ENCODE measurements at places on chromosomes 1 and 21. TPM values are rescaled to one million over a fixed set of nuclear protein-coding genes. Genes with fewer than 3 reads are reported as not detected.
A peak's percentile ranks its signal among the peaks of the same experiment; 100 is the strongest.

Gene C8B
- total RNA-seq = 288 TPM

GRCh38 chr1:33127001-33127823 is 46.3 kb downstream of the AZIN2 start:
- DNase-seq = peak; percentile 100

- DNase-seq = no peak
Observed at GRCh38 chr1:178120088-178120487, 26.2 kb downstream of the RASAL2 start.

- peak; percentile 56 for DNase-seq
Observed at GRCh38 chr1:167722152-167722869, 529 bp downstream of the MPZL1 start.

Gene GNB1
- total RNA-seq = 97.3 TPM

DNA sequence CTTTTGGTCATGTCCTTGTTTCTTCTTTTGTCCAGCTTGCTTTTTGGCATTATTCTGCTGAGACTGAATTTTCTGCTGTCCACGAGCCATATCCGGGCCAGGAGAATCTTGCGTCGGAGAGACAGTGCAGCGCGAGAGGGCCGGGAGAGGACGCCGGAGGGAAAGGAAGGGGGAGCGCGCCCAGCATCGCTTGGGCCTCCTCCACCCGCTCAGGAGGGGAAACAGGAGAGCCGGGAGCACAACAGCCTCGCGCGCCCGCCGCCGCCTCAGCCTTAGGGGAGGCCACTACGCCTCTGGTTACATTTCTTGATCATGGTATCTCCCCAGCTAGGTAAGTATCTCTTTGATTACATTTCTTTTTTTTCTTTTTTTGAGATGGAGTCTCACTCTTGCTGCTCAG is 7.4 kb upstream of the DEGS1 start:
- DNase-seq = peak; percentile 45

DNA sequence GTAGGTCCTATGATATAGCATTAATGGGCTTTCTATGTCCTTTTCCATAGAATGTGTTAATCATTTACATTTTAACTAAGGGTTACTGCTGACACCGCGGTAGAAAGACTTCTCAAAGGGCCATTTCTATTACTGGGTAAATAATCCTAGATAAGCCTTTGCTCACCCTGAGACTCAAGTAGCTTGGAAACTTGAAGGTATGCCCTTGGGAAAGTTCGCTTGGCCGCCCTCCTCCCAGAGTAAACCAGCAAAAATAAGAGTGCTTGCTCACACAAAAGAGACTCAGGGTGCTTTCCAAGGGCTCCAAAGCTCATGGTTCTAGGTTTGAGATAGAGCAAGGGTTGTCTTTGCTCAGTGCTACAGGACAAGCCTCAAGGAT is 85.8 kb upstream of the TMPRSS2 start:
- DNase-seq = peak; percentile 19

Gene KLHDC8A
- not detected for total RNA-seq

DNA sequence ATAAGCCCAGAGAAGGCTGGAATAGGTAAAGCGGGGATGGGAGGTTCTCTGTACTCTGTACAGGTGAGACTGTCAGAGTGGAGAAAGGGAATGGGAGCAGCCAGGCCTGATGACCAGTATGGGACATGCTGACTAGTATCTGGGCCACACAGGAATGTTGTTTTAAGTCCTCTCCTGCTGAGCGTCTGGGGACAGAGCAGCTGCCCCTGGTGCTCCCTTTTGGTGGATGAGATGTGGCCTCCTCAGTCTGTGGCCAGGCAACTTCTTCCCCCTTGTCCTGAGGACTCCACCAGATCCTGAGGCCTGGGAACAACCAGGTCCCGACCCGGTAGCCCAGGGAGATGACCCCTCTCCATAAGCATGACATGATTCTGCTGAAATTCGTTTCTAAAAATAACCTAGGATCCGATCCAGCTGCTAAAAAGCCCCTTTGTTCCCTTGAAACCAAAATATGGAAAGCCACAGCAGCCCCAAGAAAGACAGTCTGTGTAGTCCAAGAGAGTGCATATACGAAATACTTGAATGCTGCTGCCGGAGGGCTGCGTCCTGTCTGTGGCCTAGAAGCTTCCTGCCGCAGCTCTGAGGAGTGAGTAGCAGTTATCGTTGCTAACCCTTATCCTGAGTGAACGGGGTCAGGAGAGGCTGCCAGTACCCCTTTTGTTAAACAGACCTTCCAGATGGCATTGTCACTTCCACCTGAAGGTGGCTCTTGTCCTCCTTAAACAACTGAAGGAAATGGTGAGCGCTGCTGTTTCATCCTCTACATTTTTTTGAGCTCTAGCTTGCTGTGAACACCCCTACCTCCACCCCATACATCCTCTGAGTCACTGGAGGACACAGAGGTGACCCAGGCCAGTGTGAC is 47.1 kb downstream of the ATP2B4 start:
- no peak for DNase-seq

DNA sequence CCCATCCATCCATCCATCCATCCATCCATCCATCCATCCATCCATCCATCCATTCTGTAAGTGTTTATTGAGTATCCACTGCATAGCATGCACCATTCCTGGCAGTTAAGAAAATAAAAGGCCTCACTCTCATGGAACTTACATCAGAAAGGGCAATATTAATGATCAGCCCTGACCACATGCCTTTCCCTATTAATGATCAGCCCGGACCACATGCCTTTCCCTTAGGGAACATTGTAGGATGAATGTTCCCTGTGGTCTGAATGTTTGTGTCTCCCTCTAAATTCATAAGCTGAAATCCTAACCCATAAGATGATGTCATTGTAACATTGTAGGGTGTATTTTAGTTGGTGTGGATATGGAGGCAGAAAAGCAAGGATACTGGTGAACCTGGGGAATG is 365.8 kb downstream of the KIF26B start:
- no peak for DNase-seq

GRCh38 chr1:166273618-166274017 is 106.8 kb upstream of the FAM78B start:
- DNase-seq = no peak

DNA sequence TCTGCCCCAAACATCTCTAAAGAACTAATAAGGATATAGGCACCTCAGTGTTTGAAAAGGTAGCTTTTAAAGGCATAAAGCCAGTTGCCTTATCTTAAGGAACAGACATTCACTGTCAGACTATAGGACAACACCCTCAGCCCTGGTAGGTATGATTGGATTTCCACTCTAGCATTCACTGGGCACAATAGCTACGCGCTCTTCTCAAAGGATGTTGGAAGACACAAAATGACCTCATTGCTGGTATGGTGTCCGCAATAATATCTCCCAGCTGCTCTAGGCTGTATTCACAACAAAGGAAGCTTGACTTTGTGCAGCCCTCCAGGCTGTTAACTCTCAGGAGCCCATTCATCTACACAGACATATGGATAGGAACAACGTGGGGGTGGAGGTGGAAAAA is 119.4 kb upstream of the CXADR start:
- DNase-seq = no peak

DNA sequence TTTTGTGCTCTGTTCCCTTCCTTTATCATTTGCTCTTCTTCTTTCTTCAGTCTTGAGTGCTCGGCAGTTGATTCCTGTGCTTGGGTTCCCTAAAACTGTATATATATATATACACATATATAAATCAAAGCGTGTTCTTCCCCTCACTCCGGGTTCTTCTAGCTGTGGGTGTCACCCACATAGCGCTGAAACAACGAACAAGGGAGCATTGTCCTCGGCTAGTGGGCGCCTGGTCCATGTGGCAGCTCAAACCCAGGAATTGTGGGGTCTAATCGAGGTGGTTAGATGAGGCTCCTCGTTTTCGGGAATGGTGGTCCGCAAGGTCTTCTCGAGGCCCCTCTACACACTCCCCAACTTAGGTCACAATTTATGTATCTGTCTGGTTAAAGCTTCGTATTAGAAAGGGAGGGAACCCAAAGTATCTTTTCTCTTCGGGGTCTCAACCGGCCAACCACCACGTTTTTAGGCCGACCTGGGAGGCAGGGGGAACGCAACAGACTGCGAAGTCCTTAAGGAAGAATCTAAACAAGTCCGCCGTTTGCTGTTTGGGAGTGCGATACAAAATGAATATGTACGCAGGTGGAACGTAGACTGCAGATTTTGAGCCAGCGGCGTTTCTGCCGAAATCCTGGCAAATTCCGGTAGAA is 504 bp upstream of the SDHC start:
- no peak for DNase-seq

Gene DPYD
- 43.3 TPM for total RNA-seq

DNA sequence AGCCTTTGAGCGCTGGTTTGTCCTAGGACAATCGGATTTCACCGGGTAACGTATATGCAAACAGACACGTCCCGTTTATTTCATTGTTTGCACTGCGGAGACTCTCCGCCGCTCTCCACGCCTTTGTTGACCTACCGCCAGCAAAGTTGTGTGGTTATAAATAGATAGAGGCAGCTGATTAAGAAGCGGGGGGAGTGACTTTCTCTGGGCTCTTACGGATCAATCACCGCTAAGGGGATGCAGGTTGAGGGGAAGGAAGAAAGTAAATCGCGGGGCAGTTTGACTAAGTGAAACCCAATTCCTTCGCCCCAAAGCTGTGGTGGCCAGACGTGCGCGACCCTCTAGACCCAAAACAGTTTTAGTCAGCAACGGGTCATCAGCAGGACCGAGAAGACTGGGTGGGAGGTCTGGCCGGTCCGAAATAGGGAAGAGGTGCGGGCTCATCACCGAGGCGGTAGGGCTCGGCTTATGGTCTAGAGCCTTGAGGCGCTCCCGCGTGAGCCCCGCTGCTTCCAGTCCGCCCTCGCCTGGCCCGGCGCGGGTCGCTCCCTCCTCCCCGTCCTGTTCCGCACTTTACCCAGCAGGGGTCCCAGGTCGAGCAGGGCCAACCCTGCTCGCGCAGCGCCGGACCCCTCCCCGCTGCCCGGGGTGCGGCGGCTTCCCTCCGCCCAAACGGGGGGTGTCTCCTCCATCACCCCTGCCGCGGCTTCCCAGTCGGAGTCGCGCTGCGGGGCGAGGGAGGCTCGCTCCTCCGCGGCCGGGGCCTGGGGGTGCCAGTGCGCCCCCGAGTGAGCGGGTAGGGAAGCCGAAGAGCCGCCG is 120.8 kb upstream of the RRP15 start:
- no peak for DNase-seq

Gene KCNT2
- 4.1 TPM for total RNA-seq

GRCh38 chr1:28966617-28967016 is 52.2 kb downstream of the EPB41 start:
- peak; percentile 50 for DNase-seq

- no peak for DNase-seq
Observed at GRCh38 chr1:76006234-76006633, 68.3 kb upstream of the ST6GALNAC3 start.

DNA sequence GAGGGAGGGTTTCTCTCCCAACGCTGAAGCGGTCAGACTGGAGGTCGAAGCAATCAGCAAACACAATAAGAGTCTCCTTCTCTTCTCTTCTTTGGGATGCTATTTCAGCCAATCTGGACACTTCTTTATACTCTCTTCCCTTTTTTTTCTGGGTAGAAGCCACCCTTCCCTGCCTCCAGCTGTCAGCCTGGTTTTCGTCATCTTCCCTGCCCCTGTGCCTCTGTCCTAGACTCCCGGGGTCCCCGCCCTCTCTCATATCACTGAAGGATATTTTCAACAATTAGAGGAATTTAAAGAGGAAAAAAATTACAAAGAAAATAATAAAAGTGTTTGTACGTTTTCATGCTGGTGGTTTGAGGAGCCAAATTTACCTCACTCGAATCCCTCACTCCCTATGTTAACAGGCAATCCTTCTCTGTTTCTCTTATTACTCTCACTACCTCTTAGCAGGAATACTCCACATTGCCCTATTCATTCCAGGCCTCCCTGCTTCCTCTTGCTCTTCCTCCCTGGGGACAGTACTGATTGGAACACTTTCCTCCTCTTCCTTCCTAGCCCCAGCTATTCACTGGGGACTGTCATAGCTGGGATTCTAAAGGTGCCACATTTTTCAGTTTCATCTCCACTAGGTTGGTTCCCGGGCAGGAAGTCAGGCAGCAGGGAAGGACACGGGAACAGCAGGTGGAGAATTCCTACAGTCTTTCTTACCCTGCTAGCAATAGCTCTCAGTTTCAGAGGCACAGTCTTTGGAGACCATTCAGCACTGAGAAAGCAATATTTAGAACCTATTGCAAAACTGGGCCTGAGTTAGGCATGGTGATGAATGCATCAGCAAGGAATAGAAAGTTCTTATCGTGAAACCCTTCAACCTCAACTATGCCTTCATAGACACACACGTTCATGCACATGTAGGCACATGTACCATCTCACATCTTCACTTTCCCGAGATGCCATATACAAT is 288.0 kb downstream of the PBX1 start:
- no peak for DNase-seq

DNA sequence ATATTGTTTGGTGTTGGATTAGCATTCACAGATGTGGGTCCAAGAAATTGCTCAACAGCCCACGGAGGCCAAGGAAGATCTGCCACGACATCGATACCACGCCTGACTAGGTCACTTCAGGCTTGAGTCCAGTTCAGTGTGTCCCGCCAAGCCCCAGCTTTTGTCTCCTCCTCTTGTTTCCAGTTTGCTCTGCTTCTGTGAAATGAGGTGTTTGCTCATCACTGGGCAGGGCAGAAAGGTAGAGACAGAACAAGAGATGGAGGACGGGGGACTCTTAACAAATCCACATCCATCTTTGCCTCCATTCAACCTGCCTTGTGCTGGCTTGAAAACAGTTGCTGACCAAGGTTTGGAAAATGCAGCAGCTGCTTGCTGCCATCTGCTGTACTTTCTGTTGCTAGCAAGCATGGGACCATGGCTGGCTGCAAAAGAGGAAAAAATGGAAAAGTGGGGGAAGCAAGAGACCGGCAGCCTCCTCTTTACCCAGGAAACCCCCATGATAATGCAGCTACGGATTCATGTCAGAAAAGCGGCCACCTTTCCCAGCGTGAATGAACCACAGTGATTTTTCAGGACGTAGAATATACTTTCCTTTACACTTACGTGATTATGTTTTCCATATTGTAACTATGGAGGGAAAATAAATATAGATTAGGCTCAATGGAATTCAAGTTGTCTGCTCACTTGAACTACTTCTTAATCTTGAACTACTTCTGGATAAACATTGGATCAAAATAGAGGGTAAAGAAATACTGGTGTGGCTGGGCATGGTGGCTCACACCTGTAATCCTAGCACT is 80.2 kb upstream of the GREM2 start:
- peak; percentile 54 for DNase-seq

DNA sequence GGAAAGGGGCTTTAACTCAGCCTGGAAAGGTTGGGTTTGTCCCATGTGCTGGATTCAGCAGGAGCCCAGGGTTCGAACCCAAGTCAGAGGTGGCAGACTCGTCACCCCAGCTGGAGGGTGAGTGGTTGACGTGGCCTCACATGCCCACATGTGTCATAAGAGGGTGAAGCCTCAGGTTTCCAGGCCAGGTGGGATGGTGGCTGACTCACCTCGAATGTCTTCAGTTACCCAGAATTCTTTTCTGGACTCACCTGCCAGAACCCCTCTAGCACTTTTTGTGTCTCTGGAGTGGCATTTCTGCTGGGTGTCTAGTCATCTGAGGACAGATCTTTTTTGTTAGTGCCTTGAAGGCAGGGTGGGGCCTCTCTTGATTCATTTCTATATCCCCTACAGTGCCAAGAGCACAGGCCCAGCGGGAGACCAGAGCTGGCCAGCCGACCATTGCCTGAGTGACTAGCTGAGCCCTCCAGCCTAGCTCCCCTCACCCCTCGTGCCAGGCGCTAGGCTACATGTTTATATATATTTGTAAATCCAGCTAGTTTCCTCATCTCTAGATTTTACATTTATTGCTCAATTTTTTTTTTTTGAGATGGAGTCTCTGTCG is 28.1 kb downstream of the IL6R start:
- no peak for DNase-seq

Data from left lobe of liver (tissue), 2 donors.